ENCODE measurements at places on chromosomes 1 and 21.

- no peak for DNase-seq
Observed at GRCh38 chr1:46480959-46481646, 8.5 kb upstream of the DMBX1 start.

GRCh38 chr1:162417650-162418049, 5.7 kb upstream of the SH2D1B start:
- DNase-seq: no peak

GRCh38 chr1:3787349-3787715, 9.0 kb downstream of the LRRC47 start:
- no peak for DNase-seq

DNA sequence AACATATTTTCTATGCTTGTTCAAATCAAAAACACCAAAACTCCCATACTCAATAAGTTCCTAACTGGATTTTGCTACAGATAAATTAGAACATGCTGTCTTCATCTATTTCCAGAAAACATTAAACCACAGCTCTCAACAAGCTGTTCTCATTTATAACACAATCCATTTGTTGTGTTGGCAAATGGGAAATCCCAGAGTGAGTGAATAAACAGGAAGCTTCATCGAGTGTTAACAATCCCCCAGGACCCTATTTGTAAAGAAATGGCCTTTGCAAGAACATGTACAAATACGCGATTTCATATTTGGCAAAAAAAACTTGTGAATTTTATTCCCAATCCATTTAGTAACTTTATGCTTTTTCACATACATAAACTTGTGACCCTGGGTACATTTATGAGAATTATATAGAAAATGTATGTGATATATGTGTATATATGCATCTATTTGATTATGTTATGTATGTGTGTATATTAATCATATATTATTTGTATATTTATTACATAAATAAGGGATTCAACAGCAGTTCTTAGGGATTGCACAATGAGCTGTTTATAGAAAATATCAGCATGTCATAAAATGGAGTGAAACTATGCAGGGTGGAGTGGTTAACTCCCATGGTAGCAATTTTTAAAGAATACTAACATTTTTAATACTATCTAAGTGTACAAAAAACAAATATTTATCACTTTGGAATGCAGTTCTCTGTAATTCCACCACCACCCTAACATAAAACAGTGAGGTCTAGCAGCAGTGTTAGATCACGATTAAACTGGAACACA, 160.0 kb downstream of the NEGR1 start:
- no peak for DNase-seq

DNA sequence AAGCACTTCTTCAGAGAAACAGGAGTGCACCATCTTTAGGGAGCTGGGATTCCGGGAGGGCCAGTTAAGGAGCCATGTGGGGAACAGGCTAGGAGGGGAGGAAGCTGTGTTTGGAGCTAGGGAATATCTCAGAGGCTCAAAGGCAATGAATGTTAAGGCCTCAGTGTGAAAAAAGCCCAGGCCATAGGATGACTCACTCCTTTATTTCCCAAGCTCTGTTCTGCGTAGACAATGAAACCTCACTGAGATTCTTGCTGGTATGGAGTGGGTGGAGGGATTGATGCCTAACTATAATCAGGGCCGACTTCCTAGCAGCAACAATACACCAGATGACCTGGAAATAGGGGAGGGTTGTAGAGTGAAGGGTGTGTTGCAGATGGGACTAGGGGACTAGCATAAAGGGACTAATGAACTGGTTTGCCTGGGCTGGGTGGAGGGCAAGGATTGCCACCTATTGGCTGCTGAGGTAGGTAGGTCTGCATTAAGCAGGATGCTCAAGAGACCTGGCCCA, 2.1 kb downstream of the GNAT2 start:
- DNase-seq: no peak

DNA sequence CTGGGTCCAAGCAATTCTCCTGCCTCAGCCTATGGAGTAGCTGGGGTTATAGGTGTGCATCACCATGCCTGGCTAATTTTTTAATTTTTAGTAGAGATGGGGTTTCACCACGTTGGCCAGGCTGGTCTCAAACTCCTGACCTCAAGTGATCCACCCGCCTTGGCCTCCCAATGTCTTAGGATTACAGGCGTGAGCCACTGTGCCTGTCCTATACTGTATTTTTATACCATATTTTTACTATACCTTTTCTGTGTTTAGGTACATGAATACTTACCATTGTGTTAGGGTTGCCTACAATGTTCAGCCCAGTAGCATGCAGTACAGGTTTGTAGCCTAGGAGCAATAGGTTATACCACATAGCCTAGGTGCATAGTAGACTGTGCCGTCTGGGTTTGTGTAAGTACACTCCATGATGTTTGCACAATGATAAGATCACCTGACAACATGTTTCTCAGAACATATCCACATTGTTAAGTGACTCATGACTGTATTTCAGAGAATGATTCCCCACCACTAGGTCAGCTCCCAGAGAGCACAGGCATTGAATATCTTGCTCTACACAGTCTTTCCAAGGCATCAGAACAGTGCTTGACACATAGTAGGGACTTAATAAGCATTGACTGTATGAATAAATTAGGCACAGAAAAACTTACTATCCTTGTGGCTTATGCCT, 6.0 kb upstream of the CITED4 start:
- DNase-seq: no peak
